ENCODE measurements at places on chromosomes 5 and 9. TPM values are rescaled to one million over a fixed set of nuclear protein-coding genes. Genes with fewer than 3 reads are reported as not detected.

The GDA gene
- total RNA-seq, result not detected

GRCh38 chr9:126565336-126566128 is 48.2 kb upstream of the LMX1B start:
- H3K27ac ChIP-seq, result no peak overlapping the region
- peaks cover 15% of the 10 kb centered on the region for H3K27me3 ChIP-seq
- H3K4me1 ChIP-seq, result no peaks in the 10 kb centered on the region
- H3K4me3 ChIP-seq, result no peak overlapping the region

DNA sequence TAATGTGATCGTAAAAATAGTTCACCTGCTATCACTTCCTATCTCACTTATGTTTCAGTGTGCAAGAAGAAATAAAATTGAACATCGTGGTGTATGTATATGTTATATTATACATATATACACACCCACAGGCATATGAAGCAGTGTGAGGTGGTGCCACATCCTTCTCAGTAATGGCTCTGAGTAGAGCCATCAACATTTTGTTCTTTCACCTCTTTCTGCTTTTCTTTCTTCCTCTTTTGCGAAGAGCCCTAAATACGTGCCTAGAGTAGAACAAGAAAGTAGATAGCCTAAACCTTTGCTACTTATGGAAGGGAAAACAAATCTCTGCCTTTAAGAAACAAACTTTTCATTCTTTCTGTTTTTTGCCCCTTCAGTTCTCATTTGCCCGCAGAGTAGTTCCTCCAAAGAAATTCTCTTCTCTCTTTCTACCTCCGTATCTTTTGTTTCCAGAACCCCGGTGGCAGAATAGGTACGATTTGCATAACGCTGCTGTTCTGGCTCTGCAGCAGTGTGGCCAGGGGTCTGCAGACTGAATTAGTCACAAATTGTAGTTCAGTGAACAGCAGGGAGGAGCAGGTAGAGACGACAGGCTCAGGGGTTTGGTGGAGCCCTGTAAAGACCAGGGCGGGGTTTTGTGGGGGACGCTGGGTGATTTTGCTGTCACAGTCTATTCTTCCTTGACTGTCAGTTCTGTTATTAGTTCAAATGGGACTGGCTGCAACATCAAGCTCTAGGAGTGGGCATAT is 40.5 kb upstream of the PJA2 start:
- no peaks in the 10 kb centered on the region for H3K36me3 ChIP-seq
- no peaks in the 10 kb centered on the region for H3K4me1 ChIP-seq
- H3K27ac ChIP-seq, result no peak overlapping the region
- DNase-seq, result no peak

GRCh38 chr5:75933489-75933888 is 149.7 kb upstream of the SV2C start:
- no peaks in the 10 kb centered on the region for H3K36me3 ChIP-seq
- H3K27ac ChIP-seq, result no peak overlapping the region
- H3K27me3 ChIP-seq, result peaks cover 18% of the 10 kb centered on the region
- no peak overlapping the region for H3K4me3 ChIP-seq

The TTF1 gene
- total RNA-seq, result 29.7 TPM

The TAS2R1 gene
- total RNA-seq, result not detected

Measured in activated CD4-positive, alpha-beta T cell treated with anti-CD3 and anti-CD28 coated beads, Interleukin-2, amount 10 ng/mL, durations not matched to agents 7 days and 5 days (primary cell).